Stimulated activated CD4-positive, alpha-beta T cell treated with anti-CD3 and anti-CD28 coated beads, Interleukin-1b, Interleukin-23, amount 100 ng/mL, for 1 hour (primary cell): ENCODE measurements at places on chromosomes 7 and 10.

GRCh38 chr7:20170633-20171032, 46.6 kb downstream of the MACC1 start:
- no peak for DNase-seq

DNA sequence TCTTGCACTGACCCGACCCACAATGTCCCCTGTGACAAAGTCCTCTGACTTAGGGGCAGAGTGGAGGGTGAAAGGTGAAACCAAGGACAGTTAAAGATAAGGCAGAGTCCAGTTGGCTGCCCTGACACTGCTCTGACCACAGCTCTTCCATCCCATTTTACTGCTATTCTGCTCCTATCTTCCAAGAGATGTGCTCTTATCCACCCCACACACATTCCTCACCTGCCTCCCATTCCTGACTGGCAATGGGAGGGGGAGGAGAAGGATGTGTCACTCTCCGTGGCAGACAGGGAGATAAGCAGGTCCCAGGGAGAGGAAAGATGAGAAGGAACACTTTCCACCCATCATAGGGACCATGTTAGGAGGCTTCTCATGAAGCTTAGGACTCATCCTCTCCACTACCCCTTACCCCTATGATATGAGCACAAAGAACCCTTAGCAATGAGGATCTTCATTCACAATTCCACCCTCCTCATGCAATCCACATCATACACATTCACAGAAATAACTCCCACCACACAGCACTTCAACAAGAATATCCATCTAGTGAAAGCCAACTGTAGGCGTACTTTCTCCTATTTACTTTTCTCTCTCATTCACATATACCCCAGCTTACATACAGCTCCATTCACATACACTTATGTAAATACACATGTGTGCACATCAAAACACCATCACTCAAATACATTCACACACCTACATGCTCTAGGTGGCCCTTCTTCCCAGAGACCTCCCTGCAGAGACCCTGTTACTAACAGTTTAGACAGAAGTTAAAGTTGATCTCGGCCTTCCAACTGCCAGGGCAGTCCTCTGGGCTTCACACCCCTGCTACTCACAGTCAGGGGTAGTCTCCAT, 6.6 kb downstream of the SYNPO2L start:
- no peak for DNase-seq

- no peak for DNase-seq
Measured at GRCh38 chr10:69088801-69089501, 1.0 kb downstream of the SRGN start.

- DNase-seq, result no peak
Measured at GRCh38 chr10:26556748-26557640, 118.9 kb downstream of the APBB1IP start.

GRCh38 chr10:92573091-92573797, 649 bp downstream of the IDE start:
- DNase-seq, result no peak

DNA sequence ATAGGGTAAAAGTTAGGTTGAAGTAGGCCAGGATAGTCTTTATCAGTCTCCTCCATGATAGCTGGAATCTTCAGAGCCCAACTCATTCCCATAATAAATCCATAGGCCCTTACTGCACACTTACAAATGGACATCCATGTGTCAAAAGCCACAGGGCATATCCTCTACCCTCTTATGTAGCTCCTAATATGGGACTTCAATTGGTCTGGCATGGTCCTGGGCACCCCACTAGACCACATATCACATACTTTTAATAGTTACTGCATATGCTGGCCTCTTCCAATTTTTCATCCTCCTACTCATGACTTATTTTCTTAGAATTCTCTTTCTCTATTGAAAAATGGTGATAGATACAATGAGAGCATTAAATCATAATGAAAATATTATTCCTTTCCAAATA, 169.3 kb downstream of the MAGI2 start:
- DNase-seq, result no peak

DNA sequence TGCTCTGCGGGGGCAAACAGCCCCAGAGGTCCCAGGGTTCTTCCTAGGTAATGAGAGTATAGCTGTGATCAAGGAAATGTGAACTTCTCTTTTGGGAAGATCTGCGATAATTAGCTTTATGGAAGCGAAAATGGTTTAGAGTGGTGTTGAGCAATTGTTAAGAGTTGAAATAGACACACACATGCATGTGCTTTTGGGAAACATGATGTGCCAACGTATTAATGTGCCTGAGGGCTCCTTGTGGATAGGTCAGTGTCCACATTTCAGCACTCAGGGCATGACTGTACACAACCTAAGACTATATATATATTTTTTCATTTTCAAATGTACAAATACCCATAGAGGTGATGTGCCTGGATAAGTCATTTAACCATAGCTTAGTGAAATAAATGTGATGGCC, 67.0 kb downstream of the GSDME start:
- DNase-seq, result no peak

DNA sequence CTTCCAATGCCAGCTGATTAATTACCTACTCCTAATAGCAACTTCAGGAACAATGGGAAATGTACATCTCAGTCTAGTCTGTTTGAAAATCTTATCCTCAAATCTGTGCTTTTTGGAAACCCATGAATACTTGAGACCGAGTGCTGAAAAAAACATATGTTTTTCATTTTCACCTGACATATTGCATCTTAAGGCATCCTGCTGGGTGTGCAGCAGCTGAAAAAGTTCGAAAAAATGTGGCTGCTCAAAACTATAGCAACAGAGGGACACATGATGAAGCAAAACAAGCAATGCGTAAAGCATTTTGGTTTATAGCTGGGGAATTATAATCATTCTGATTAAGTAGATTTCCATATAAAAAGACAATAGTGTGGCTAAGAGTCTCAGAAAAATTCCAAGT, 218.0 kb downstream of the CREB5 start:
- DNase-seq, result no peak

DNA sequence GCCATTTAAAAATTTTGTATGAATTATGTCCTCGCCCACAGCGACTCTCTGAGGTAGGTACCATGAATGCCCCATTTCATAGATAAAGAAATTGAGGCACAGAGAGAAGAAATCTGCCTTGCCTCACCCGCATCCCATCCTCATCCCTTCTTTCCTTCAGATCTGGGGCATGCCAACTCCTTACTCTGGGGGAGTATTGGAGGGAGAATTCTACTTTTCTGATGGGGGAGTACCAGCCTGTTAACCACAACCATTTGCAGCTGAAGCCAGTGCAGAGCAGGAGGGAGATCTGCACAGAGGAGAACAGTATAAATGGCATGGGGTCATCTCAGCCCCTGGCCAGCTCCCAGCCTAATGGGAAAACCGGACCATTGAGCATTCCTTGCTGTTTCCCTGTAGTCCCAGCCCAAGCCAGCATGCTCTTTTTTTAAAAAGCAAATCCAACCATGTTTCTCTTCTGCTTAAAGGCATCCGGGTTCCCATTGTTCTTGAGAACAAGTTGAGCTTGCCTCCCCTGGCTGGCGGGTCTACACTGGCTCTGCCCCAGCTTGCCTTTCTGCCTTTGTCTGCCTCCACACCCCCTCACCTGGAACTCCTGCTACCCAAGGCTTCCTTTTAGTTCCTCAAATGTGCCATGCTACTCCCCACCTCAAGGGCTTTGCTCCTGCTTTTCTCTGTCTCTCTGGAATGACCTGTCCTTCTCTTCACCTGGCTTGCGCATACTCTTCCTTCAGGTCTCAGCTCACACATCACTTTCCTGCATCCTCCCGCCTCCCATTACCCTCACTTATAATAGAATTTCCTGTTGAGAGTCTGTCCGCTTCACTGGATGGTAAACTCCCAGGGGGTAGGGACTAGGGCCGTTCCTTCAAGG, 8.8 kb upstream of the ZNF503 start:
- DNase-seq, result no peak

DNA sequence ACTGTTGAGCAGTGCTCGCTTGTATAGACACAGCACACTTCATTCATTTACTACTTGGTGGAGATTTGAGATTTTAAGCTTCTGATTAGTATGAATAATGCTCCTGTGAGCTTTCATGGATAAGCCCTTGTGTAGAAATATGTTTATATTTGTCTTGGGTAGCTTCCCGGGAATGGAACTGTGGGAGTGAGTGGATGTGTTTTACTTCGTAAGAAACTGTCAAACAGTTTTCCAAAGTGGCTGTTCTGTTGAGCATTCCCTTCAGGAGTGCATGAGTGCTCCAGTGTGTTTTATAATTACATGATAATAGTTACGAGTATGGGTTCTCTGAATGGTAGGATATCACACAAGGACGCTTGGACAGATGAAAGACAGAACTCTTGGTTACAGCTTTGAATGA, 49.4 kb downstream of the VWC2 start:
- no peak for DNase-seq

- DNase-seq, result no peak
Measured at GRCh38 chr7:7257899-7258692, 75.8 kb downstream of the C1GALT1 start.

- no peak for DNase-seq
Measured at GRCh38 chr7:84953234-84953633, 233.6 kb downstream of the SEMA3D start.

- DNase-seq, result no peak
Measured at GRCh38 chr7:74470504-74470903, 16.8 kb downstream of the GTF2IRD1 start.

GRCh38 chr10:71810048-71810750, 36.9 kb upstream of the VSIR start:
- no peak for DNase-seq

- DNase-seq, result no peak
Measured at GRCh38 chr10:76572021-76572420, 1065.6 kb downstream of the KCNMA1 start.

GRCh38 chr10:132657748-132658147, 120.2 kb downstream of the INPP5A start:
- DNase-seq, result no peak

GRCh38 chr7:83821866-83822265, 172.9 kb upstream of the SEMA3E start:
- no peak for DNase-seq
